ENCODE measurements at places on chromosomes 12 and 14. TPM values are rescaled to one million over a fixed set of nuclear protein-coding genes. Genes with fewer than 3 reads are reported as not detected.

DNA sequence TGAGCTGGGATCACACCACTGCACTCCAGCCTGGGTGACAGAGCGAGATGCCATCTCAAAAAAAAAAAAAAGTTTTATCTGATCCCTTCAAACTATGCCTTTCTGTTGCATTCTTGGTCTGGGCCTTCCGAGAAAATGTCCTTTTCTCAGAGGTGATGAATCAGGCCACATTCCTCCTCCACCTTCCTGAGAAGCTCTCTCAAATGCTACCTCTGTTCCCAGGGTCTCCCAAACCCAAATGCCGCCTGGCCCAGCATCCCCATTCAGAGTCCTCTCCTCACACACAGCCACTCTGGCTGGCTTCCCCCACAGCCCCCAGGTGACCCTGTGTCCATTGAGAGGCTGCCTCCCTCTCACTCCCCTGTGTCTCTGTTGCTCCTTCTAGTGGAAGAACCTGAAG is 19.7 kb upstream of the TMED10 start:
- no peaks in the 10 kb centered on the region for H3K36me3 ChIP-seq
- no peaks in the 10 kb centered on the region for H3K27me3 ChIP-seq

DNA sequence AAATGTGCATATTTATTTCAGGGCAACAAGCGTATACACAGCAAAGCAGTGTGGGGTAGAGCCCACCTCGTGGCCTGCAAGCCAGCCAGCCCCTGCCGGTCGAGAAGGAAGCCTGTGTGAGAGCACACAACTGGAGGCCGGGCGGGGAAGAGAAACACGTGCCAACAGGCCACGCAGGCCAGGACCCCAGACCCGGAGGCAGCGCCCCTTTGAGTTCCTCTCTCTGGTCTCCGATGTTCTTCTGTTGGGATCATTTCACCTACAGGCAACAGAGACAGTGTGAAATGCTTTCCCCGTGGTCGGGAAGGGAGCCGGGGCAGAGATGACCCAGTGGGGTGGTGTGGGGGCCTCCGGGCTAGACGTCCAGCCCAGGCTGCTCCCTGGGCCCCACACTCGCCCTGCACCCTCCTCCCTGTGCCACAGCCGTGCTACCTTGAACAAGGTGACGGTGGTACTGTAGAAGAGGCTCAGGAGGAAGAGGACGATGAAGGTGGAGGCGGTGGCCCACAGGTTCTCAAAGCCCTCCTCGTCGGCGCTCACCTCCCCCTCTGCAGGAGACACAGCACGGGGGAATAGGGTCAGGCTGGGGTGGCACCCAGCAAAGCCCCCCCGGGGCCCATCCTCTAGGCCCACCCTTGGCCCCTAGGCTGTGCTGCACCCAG is 325.5 kb downstream of the TMEM121 start:
- H3K4me1 ChIP-seq, result no peaks in the 10 kb centered on the region
- no peaks in the 10 kb centered on the region for H3K27me3 ChIP-seq
- no peak overlapping the region for H3K27ac ChIP-seq
- no peak for DNase-seq

DNA sequence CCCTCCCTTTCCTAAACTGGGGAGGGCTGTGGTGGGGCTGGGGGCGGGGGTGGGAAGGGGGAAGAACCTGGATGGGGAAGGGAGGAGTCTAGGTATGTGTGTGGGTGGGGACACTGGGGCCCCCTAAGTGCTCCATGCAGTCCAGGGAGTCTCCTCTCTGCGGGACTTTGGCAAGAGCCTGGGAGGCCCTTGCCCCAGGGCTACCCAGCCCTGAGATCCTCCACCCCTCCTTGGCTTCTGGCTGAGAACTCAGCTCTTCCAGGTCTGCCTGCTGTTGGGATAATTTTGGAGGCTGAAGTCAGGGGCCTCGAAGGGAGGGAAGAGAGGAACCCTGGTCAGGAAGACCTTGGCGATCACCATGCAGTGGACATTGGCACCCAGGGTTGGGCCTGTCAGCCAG is 2.2 kb upstream of the DLK1 start:
- H3K27ac ChIP-seq, result no peak overlapping the region
- no peak overlapping the region for H3K4me3 ChIP-seq
- peaks cover 66% of the 10 kb centered on the region for H3K27me3 ChIP-seq
- H3K36me3 ChIP-seq, result no peaks in the 10 kb centered on the region
- H3K4me1 ChIP-seq, result no peaks in the 10 kb centered on the region

GRCh38 chr12:46522071-46522470 is 149.5 kb upstream of the SLC38A2 start:
- H3K36me3 ChIP-seq, result no peaks in the 10 kb centered on the region
- peaks cover 28% of the 10 kb centered on the region for H3K4me1 ChIP-seq
- no peak for DNase-seq

DNA sequence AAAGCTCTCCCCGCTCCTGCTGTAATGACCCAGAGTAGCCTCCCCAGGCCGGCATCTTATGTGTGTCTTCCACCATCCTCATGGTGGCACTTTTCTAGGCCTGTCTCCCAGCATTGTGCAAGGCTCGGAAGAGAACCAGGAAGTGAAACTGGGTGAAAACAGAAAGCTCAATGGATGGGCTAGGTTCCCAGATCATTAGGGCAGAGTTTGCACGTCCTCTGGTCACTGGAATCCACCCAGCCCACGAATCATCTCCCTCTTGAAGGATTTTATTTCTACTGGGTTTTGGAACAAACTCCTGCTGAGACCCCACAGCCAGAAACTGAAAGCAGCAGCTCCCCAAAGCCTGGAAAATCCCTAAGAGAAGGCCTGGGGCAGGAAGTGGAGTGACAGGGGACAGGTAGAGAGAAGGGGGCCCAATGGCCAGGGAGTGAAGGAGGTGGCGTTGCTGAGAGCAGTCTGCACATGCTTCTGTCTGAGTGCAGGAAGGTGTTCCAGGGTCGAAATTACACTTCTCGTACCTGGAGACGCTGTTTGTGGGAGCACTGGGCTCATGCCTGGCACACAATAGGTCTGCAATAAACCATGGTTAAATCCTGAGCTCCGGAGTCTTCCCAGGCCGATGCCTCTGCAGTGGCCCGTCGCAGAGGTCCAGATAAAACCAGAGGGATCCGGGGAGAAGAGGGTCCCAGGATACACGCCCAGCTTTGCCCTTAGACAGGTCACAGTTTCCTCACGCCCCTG is 15.6 kb downstream of the ACVRL1 start:
- H3K36me3 ChIP-seq, result no peaks in the 10 kb centered on the region
- H3K4me1 ChIP-seq, result no peaks in the 10 kb centered on the region
- no peaks in the 10 kb centered on the region for H3K27me3 ChIP-seq
- H3K27ac ChIP-seq, result no peak overlapping the region
- H3K4me3 ChIP-seq, result no peak overlapping the region
- peak; percentile 20 for DNase-seq

GRCh38 chr12:92558215-92558773 is 144.5 kb upstream of the PLEKHG7 start:
- no peak for DNase-seq
- no peaks in the 10 kb centered on the region for H3K36me3 ChIP-seq
- no peak overlapping the region for H3K4me3 ChIP-seq
- H3K27ac ChIP-seq, result no peak overlapping the region
- H3K4me1 ChIP-seq, result peaks cover 7% of the 10 kb centered on the region

GRCh38 chr14:74793506-74794155 is 30.5 kb downstream of the YLPM1 start:
- peaks cover 8% of the 10 kb centered on the region for H3K36me3 ChIP-seq
- no peak overlapping the region for H3K4me3 ChIP-seq
- peaks cover 6% of the 10 kb centered on the region for H3K4me1 ChIP-seq
- no peaks in the 10 kb centered on the region for H3K27me3 ChIP-seq
- DNase-seq, result no peak

GRCh38 chr12:29921307-29921706 is 137.6 kb upstream of the TMTC1 start:
- H3K4me3 ChIP-seq, result no peak overlapping the region
- no peaks in the 10 kb centered on the region for H3K36me3 ChIP-seq
- no peaks in the 10 kb centered on the region for H3K27me3 ChIP-seq

DNA sequence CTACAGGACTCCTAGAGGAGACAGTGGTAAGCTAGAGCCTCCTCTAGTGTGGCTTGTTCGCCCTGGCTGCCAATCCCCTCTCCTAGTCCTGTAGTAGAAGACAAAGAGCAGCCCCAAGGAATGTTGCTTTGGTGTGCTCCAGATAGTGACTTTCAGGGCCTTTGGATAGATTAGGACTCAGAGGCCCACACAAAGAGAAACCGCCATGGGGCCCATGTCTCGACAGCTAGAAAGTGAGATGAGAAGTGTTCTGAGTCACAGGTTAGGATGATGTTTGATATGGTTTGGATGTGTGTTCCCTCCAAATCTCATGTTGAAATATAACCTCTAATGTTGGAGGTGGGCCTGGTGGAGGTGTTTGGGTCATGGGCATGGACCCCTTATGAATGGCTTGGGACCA is 51.8 kb upstream of the JDP2 start:
- DNase-seq, result no peak
- no peaks in the 10 kb centered on the region for H3K27me3 ChIP-seq
- H3K4me3 ChIP-seq, result no peak overlapping the region
- no peak overlapping the region for H3K27ac ChIP-seq

DNA sequence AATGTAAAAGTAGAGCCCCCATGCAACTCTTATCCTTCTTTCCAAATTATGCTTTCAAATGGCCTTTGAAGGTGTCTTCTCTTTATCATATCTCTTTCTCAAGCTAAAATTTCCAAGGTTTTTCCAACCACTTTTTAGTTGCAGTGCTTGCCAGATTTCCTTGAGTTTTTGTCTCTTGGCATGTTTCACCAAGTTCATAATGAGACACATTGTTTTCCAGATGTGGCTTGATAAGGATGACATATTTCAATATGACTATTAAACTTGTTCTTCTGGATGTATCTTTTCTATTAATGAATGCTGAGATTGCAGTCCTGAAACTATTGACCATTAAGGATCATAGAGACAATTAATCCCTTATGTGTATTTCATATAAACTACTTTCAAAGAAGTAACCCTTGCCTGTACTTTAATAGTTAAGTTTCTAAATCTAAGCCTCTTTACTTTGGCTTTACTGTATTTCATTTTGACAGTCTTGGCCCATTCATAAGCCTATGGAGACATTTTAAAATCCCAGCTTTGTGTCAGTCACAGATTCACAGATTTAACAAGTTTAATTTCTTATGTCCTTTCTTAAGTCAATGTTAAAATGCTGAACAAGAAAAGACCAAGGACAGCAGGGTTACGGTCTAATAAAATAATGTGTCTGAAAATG is 151.5 kb downstream of the LRFN5 start:
- DNase-seq, result no peak
- H3K36me3 ChIP-seq, result no peaks in the 10 kb centered on the region
- no peaks in the 10 kb centered on the region for H3K4me1 ChIP-seq
- no peak overlapping the region for H3K4me3 ChIP-seq

DNA sequence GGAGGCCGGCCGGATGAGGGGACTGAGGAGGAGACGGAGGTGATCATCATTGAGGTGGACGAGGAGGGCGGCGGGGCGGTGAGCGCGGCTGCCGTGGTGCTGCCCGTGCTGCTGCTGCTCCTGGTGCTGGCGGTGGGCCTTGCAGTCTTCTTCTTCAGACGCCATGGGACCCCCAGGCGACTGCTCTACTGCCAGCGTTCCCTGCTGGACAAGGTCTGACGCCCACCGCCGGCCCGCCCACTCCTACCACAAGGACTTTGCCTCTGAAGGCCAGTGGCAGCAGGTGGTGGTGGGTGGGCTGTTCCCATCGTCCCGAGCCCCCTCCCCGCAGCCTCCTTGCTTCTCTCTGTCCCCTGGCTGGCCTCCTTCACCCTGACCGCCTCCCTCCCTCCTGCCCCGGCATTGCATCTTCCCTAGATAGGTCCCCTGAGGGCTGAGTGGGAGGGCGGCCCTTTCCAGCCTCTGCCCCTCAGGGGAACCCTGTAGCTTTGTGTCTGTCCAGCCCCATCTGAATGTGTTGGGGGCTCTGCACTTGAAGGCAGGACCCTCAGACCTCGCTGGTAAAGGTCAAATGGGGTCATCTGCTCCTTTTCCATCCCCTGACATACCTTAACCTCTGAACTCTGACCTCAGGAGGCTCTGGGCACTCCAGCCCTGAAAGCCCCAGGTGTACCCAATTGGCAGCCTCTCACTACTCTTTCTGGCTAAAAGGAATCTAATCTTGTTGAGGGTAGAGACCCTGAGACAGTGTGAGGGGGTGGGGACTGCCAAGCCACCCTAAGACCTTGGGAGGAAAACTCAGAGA is 9.6 kb downstream of the MMP14 start:
- peaks cover 50% of the 10 kb centered on the region for H3K36me3 ChIP-seq
- peaks cover 53% of the 10 kb centered on the region for H3K4me1 ChIP-seq
- no peaks in the 10 kb centered on the region for H3K27me3 ChIP-seq
- H3K4me3 ChIP-seq, result no peak overlapping the region
- DNase-seq, result no peak
- H3K27ac ChIP-seq, result peak overlapping the region; percentile 74

- peaks cover 3% of the 10 kb centered on the region for H3K36me3 ChIP-seq
- no peak overlapping the region for H3K4me3 ChIP-seq
- no peaks in the 10 kb centered on the region for H3K27me3 ChIP-seq
- H3K4me1 ChIP-seq, result peaks cover 8% of the 10 kb centered on the region
- no peak overlapping the region for H3K27ac ChIP-seq
- DNase-seq, result no peak
Observed at GRCh38 chr14:31363331-31364073, 56.8 kb downstream of the HEATR5A start.

DNA sequence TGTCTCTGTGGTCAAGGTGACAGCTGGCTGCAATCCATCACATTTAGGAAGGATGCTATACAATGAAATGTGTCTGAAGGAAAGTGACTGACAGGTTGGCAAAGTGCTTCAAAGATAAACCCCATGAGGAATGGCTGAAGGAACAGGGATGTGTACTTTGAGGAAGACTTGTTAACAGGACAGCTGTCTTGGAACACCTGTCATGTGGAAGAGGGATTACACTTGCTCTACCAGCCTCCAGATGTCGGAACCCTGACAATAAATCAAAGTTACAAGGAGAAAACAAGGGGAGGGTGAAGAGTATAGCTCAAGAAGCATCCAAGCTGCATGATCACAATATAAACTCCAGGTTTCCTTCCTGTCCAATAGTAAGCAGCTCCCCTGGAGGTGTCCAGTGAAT is 147.8 kb upstream of the TMCC3 start:
- no peaks in the 10 kb centered on the region for H3K36me3 ChIP-seq
- H3K4me3 ChIP-seq, result no peak overlapping the region
- H3K27me3 ChIP-seq, result peaks cover 6% of the 10 kb centered on the region
- no peak overlapping the region for H3K27ac ChIP-seq
- H3K4me1 ChIP-seq, result peaks cover 9% of the 10 kb centered on the region
- DNase-seq, result no peak

DNAJC22 gene
- 0.34 TPM for total RNA-seq

ANO2 gene
- total RNA-seq, result 0.93 TPM

LRTM2 gene
- total RNA-seq, result not detected

SSPN gene
- 6.3 TPM for total RNA-seq

NPFF gene
- not detected for total RNA-seq

NOVA1 gene
- total RNA-seq, result 8.9 TPM

SOS2 gene
- 19.9 TPM for total RNA-seq

MGP gene
- not detected for total RNA-seq

FZD10 gene
- not detected for total RNA-seq

KNTC1 gene
- 10.6 TPM for total RNA-seq

CAPZA3 gene
- total RNA-seq, result not detected

KRT82 gene
- not detected for total RNA-seq

SCNN1A gene
- total RNA-seq, result 1.3 TPM

OR5AU1 gene
- total RNA-seq, result not detected

Measured in astrocyte (in vitro differentiated cells and primary cell).